Skin of body (tissue), 3 donors: ENCODE measurements at places on chromosomes 1 and 21. TPM values are rescaled to one million over a fixed set of nuclear protein-coding genes. Genes with fewer than 3 reads are reported as not detected.

- peak; percentile 30 for DNase-seq
Measured at GRCh38 chr1:207309745-207310273, 11.7 kb upstream of the CD55 start.

DNA sequence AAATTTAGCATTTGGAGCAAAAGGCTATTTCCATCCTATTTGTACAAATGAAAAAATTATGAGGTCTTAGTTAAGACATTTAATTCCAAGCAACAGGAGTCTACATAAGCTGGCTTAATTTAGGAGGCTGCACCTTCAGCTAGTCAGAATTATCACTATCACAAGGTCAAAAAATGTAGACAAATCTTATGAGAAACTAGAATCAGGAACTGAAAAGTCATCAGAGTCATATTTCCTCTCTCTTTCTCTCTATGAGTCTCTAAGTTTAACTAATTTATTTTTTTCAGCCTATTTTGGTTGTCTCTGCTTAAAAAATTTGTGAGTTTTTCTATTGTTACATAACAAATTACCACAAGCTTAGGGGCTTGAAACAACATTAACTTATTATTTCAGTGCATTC is 807.1 kb upstream of the PRMT6 start:
- DNase-seq = no peak

DNA sequence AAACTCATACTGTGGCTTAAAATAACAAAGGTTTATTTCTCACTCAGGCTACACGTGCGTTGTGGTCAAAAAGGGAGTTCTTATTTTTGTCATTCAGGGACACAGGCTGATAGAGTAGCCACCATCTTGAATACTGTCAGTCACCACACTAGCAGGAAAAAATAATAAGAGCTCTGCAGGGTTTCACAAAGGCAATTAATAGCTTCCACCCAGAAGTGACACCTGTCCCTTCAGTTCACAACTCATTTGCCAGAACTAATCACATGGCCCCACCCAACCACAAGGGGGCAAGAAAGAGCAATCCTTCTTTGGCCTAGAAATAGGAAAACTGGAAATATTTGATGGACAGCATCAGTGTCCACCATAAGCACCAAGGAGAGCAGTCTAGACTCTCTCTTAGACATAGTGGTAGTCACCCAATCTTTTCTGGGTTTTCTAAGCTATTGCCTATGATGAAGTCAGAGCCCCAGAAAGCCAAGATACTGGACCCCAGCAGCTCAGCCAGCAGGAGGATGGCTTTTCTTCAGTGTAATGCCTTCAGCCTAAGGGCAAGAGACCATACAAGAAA is 8.2 kb downstream of the HAPLN2 start:
- no peak for DNase-seq

DNA sequence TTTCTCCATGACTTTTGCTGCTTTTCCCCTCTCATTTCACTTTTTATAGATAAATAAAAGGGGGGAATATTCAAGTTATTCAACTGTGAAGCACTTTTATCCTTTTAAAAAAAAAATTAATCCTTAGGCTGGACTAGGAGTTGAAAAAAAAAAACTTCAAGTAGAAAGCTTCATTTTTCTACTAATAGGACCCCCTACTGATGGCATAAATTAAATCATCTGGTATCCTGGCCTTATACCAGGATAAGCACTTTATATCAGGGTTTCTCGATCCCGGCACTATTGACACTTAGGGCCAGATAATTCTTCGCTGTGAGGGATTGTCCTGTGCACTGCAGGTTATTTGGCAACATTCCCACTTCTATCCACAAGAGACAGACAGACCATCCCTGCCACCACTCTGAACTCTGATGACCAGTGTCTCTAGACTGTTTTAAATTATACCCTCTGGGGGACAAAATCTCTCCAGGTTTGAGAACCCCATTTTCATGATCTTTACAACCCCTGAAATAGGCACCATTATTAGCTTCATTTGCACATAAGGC is 17.6 kb downstream of the USP33 start:
- DNase-seq = no peak

DNA sequence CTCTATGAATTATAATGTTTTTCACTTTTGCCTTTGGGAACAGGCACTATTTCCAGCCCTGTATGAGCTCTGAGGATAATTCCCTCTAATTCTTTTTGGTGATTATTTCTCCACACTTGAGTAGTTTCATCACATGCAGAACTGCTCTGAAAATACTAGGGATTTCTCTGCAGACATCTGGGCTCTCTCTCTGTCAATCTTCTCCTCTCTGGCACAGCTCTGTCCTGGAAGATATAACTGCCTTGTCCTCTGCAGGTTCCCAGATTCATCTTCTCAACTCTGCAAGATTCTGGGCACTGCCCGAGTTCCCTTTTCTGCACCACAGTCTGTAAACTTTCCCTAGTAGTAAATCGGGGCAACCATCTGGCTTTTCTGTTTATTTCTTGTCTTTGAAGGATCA is 131.3 kb upstream of the FMN2 start:
- DNase-seq = no peak

- DNase-seq = no peak
Measured at GRCh38 chr21:33865176-33865575, 50.4 kb downstream of the ATP5PO start.

GRCh38 chr1:53308506-53308905 is 19.4 kb downstream of the LRP8 start:
- DNase-seq = no peak

- DNase-seq = no peak
Measured at GRCh38 chr1:221549815-221550214, 192.1 kb downstream of the DUSP10 start.

- DNase-seq = no peak
Measured at GRCh38 chr1:909861-910310, 13.8 kb upstream of the SAMD11 start.

GRCh38 chr1:110674337-110675059 is at the start of gene KCNA3:
Gene KCNA3 (minus strand): TSS chr1:110674940. CDS start chr1:110674809, 131 bp downstream.
- DNase-seq = no peak

DNA sequence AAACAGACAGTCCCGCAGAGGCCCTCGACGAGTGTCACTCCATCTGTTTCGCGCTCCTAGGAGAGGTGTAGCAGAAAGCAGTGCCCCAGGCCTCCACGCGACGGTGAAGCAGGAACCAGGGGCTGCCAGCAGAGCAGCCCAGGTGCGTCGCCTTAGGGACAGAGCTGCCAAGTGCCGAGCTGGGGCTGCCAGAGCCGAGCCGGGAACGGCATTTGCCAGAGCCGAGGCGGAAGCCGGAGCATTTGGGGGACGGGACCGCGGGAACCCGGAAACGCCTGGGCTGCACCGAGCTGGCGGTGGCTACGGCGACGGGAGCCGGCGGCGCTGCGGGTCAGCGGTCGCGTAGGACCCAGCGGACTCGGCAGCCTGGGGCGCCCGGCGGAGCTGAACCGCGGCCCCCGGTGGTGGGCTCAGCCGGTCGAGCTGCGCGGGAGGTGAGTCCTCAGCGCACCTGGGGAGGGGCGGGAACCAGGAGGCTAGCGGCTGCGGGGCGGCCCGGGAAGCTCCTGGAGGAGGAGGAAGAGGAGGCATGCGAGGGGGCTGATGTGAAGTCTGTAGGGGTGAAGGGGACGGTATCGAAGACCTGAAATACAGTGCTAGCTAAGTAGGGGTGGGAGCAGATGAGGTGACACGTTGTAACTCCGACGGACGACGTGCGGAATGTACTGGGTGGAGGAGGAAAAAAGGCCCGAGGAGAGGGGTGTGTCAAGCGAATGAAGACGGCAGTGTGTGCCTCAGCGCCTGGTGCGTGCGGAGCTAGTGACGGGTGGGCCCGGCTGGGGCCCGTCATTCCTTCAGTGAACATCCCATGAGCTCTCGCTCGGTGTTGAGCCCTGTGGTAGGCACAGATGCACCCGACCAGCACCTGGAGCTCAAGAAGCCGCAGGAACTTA is at the start of gene SLC35A3:
Gene SLC35A3 (plus strand): TSS at position 268 of the 893 bp plus-strand sequence. CDS start 23,559 bp downstream, outside the sequence.
- peak; percentile 56 for DNase-seq

- DNase-seq = no peak
Measured at GRCh38 chr1:39833121-39833520, 44.5 kb upstream of the BMP8B start.

DNA sequence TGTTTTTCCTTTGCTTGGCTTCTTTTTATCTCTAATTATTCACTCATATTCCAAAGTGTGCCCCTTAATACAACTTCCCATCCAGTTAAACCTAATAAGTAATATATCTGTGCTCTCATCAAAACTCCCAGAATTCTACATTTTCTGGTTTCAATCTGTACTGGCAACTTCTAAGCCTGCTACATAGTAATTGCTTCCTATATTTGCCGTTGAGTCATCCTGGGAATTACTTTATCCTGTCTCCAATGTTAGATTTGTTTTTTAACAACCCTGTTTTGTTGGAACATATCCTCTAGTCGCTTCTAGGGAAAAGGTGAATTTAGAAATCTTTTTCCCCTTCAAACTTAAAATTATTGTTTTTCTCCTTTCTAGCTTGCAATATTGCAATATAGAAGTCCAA is 620.5 kb upstream of the PKN2 start:
- DNase-seq = peak; percentile 44

DNA sequence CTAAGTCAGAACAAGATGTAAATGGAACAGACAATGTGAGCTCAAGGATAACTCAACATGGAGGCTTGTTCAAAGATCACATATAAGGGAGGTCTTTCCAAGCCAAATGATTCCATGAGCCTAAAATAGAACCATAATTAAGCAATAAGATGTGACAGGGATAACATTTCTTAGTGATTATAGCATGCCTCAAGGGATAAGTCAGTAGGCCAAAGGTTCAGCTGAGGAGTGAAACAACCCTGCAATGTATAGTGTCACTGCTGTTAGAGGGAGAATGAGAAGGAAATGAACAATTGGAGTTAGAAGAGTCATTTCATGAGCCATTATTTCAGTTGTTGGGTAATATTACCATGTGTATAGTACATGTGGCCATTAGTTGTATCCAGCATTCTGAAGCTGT is 25.0 kb downstream of the GORAB start:
- DNase-seq = peak; percentile 89

- DNase-seq = no peak
Measured at GRCh38 chr1:46183926-46184557, 7.8 kb upstream of the P3R3URF start.

DNA sequence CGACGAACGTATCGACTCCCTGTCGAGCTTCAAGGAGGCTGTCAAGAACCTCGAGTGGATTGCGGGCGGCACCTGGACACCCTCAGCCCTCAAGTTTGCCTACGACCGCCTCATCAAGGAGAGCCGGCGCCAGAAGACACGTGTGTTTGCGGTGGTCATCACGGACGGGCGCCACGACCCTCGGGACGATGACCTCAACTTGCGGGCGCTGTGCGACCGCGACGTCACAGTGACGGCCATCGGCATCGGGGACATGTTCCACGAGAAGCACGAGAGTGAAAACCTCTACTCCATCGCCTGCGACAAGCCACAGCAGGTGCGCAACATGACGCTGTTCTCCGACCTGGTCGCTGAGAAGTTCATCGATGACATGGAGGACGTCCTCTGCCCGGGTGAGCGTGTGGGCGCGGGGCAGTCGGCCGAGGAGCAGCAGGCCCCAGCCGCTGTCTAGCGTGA is 28.0 kb downstream of the COL6A2 start:
- no peak for DNase-seq

- DNase-seq = no peak
Measured at GRCh38 chr1:174491606-174492005, 43.8 kb downstream of the GPR52 start.

GRCh38 chr1:98496256-98496995 is 165.1 kb upstream of the SNX7 start:
- no peak for DNase-seq

- no peak for DNase-seq
Measured at GRCh38 chr1:219931033-219931432, 2.7 kb upstream of the SLC30A10 start.

- DNase-seq = peak; percentile 31
Measured at GRCh38 chr1:11281518-11282331, 8.7 kb downstream of the UBIAD1 start.

DNA sequence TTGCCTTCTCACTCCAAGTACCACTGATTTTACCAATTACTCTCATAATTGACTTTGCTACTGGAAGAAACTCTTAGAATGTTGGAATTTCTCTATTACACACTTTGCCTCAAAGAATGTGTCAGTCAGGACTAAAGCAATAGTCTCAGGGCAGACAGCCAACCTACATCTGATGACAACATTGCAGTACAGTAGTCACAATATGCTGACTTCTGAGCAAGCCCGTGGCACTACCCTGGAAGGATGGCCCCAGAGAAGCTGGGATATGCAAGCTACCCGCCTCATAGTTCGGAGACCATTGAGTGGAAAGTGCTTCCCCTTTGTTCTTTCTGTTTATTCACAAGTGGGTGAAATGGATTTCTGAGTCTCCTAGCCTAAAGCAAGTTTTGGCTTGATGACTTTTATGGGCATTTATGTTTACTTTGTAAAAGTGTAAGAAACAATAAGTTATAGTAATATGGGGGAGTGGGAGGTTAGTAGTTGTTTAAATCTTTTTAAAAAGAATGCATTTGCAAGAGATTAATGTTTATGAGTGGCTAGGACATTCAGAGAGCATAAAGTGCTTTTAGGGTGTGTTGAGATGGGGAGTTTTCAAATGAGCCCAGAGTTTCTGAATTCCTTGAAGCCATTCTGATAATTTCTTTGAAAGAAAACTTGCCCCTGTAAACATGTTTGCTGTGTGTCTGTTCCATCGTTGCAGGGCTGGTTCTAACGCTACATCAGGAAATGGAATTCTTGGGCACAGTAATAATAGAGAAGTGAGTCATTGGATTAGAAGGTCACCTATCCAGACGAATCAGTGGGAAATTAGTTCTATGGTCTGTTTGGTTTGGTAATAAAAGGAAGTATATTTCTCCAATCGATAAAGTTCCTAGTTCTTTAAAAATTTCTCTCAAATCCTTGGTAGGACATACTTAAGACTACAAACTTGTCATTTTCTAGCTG is 63.8 kb downstream of the LMO4 start:
- DNase-seq = peak; percentile 29

GRCh38 chr1:26701266-26701994 is 5.6 kb downstream of the ARID1A start:
- no peak for DNase-seq

DNA sequence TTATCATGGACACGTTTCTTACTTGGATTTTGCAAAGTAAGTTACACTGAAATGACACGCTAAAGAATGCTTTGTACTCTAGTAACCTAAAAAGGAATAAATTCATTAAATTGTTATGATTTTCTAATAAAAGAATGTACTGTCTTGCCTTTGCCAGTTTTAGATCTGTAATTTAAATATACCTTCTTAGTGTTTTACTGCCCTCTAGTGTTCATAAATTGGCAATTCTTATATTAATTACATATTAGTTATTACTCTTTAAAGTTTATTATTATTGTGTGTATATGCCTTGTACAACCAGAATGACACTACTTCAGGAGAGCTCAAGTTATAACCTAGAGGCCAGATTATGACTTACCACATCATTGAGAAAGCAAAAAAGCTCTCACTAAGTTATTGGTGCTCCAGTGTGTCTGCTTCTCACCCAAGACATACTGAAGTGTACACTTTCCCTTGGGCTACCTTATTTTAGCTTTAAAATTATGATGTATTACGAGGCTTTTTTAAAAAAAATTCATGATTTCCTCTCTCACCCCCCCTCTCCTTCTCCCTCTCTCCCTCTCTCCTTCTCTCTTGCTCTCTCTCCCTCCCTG is 169.9 kb downstream of the HS2ST1 start:
- peak; percentile 19 for DNase-seq

Gene C1orf185
- not detected for total RNA-seq

Gene SSR2
- 186 TPM for total RNA-seq

Gene CAMK1G
- total RNA-seq = not detected

Gene MUTYH
- total RNA-seq = 10.9 TPM

Gene TSPEAR
- 4.1 TPM for total RNA-seq

Gene SH2D1B
- total RNA-seq = not detected

Gene ACTL8
- total RNA-seq = not detected

Gene EVA1B
- total RNA-seq = 26.4 TPM

Gene S100A6
- 161 TPM for total RNA-seq

Gene C1orf87
- 0.20 TPM for total RNA-seq

Gene NCMAP
- 0.49 TPM for total RNA-seq
